ENCODE measurements at places on chromosomes 5 and 9.

DNA sequence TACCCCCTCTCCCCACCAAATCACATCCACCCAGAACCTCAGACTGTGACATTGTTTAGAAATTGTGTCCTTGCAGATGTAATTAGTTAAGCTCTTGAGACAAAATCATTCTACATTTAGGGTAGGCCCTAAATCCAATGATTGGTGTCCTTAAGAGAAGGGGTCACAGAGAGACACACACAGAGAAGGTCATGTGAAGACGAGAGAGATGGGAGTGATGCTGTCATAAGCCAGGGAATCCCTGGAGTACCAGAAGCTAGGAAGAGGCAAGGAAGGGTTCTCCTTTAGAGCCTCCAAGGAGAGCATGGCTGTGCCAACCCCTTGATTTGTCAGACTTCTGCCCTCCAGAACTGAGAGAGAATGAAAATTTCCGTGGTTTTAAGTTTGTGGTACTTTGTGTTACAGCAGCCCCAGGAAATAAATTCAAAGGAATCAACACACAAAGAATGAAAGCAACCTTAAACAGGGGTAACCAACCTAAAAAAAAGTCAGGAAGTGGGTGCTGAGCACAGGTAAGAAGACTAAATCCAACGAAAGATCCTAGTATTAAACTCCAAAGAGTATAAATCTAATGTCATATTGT lies 33.6 kb downstream of the TIMD4 start:
- DNase-seq = no peak

GRCh38 chr5:76252437-76252836 lies 150.6 kb upstream of the IQGAP2 start:
- DNase-seq = no peak

GRCh38 chr5:64869419-64869818 lies 100.7 kb downstream of the CWC27 start:
- no peak for DNase-seq

DNA sequence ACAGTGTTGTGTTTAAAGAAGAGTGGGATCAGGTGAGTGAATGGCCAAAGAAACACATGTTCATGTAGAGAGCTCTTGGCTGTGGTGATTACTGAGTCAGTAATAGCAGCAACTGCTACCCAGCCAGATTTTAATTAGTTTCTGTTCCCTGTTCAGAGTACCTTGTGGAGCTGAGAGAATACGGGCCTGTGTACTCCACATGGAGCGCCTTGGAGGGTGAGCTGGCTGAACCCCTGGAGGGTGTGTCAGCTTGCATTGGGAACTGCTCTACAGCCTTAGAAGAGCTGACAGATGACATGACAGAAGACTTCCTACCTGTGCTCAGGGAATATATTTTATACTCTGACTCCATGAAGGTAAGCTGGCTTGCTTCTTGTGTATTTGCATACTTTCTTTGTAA lies 52.3 kb downstream of the SLC46A2 start:
- DNase-seq = no peak

- DNase-seq = no peak
These were observed 23.4 kb downstream of the LSM11 start for GRCh38 chr5:157766902-157767301.

Data from C1 segment of cervical spinal cord (tissue), 14 donors.